NCI-H1105 treated with DMSO at 0.1 percent for 48 hours (cell line): ENCODE measurements at places on chromosomes 6 and 20.
A peak's percentile ranks its signal among the peaks of the same experiment; 100 is the strongest.

- DNase-seq: no peak
Measured at GRCh38 chr6:63856271-63856670, 220.7 kb downstream of the PHF3 start.

DNA sequence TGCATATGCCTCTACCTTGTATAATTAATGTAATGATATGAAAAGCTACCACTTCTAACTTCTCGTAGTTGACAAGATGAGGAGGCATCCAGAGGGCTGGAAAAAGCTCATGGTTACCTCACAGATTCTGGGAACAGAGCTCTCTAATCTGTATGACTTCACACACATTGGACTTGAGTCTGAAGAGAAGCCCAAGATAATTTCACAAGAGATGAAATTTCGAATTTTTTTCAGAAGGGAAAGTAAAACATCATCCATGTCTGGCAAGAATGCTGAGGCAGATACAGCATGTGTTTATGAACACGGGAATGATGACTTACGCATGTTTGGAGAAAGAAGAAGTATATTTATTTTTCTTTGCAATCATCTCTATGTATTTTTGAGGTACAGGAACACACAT, 141.8 kb upstream of the TENT5A start:
- no peak for DNase-seq

DNA sequence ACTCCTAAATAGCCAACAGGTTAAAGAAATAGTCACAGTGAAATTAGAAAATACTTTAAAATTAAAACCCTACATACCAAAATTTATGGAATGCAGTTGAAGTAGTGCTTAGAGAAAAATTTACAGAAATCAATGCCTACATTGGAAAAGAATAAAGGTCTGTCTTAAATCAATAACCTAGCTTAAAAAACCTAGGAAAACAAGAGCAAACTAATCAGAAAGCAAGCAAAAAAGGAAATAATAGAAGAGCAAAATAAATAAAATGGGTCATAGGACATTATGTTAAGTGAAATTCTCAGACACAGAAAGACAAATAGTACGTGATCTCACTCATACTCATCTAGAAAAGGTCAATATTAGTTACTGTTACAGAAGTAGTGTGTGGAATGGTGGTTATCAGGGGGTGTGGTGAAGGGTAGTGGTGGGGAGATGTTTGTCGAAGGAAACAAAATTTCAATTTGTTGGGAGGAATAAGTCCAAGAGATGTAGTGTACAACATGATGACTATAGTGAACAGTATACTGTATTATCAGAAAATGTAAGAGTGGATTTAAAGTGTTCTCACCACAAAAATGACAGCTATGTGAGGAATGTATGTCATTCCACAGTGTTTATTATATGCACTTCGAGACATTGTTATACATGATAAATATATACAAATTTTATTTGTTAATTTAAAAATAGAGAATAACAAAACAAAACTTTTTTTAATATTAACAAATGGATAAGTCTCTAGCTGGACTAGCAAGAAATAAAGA, 423.6 kb downstream of the CDH26 start:
- no peak for DNase-seq

GRCh38 chr20:2750491-2751251, 49.8 kb downstream of the CPXM1 start:
- DNase-seq: no peak

- DNase-seq: no peak
Measured at GRCh38 chr6:7617801-7618764, 28.1 kb downstream of the SNRNP48 start.

- no peak for DNase-seq
Measured at GRCh38 chr6:112743323-112743722, 396.2 kb downstream of the RFPL4B start.

DNA sequence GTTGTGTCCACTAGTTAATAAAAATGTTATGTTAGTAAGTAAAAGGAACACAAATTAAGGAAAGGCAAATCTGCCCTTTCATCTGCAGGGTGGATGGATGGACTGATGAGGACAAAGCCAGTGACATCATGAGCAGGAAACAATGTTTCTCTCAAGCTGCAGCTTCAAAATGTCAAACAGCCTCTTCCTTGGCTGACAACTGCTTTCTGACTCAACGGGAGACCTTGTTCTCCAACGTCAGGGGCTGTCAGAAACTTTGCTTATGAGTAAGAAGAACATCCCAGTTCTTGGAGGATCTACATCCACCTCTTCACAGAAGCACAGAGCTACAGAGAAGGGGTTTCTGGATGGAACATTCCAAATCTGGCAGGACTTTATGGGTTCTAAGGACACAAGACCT, 6.0 kb downstream of the CST2 start:
- DNase-seq: no peak

DNA sequence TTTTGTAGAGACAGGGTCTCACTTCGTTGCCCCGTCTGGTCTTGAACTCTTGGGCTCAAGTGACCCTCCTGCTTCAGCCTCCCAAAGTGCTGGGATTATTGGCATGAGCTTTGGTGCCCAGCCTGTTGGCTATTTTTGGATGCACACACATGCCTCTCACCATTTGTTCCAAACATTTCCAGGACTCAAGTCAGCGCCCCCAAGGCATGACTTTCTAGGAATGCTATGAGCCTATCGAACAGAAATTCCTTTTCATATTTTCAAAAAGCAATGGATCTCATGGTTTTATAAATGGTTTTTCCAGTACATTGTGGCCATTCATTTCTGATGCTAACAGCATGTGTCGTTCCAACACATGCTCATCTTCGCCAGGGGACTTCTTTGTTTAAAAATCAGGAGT, 119.3 kb upstream of the NAA20 start:
- no peak for DNase-seq

DNA sequence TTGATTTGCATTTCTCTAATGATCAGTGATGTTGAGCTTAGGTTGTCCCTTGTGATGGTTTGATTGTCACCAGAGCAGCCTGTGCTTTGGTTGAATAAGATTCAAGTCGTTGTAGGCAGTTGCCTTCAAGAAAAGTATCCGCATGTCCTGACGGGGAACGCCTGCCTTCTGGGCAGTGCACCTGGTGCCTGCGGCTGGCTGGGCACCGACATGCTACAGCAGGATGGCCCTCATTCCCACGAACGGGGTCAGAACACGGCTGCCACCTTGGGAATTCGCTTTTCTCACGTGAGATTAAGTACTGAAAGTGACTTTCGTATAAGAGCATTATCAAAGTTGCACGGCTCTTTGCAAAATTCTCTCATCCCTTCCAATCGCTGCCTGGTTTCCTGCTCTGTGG, 78.4 kb downstream of the CDH4 start:
- DNase-seq: no peak

DNA sequence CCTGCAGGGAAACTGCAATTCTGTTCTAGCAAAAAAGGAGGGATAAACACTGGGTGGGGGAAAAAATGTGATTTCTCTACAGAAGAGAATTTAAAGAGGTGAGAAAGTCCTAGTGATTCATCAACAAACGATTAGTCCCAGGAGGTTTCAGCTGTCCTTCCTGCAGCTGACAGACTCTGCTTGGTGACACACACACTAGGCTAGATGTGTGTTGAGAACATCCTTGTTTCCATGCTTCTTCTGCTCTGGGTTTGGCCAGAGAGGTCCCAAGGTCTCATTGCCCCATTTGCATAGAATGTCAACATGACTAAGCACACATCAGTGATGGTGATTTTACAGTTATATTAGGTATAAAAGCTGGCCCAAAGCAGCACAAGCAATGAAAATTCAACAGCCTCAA, 258.3 kb downstream of the NFATC2 start:
- DNase-seq: no peak

GRCh38 chr6:150298030-150298380, 70.8 kb upstream of the IYD start:
- DNase-seq: no peak

- DNase-seq: no peak
Measured at GRCh38 chr20:49811825-49812506, 662 bp upstream of the SLC9A8 start.

GRCh38 chr6:1630771-1631217, 21.1 kb downstream of the FOXC1 start:
- DNase-seq: no peak

GRCh38 chr20:38649275-38649891, 47.8 kb downstream of the ARHGAP40 start:
- DNase-seq: peak; percentile 49

DNA sequence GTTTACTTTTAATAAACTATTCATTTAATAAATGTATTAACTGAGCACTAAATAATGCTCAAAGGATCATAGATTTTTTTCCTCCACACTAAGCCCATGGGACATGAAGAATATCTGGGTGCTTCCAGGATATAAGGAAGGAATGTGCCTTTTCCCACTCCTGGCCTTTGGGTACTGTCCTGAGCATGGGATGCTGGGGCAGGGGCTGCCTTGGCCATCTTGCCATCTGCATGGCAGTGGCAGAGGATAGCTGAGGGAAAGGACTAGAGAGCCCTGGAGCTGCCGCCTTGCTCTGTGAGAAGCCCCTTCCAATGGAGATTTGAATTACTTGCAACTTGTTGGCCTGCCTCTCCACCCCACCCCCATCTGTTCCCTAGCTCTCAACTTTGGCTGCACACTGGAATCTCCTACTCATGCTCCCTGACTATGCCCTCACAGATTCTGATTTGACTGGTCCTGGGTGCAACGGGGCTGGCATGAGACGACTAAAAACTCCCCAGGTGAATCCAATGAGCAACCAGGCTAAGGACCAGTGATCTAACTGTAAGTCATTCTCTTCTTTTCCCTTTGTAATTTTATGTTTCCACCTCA, 15.6 kb downstream of the DDRGK1 start:
- DNase-seq: no peak

GRCh38 chr20:14415467-14415866, 78.1 kb upstream of the FLRT3 start:
- peak; percentile 92 for DNase-seq
